Hepatic stellate cell (primary cell): ENCODE measurements at places on chromosomes 13 and 19.

GRCh38 chr19:674282-675151, 1.7 kb upstream of the FSTL3 start:
- DNase-seq, result no peak

- no peak for DNase-seq
Measured at GRCh38 chr13:21777166-21777565, 106.3 kb downstream of the FGF9 start.

DNA sequence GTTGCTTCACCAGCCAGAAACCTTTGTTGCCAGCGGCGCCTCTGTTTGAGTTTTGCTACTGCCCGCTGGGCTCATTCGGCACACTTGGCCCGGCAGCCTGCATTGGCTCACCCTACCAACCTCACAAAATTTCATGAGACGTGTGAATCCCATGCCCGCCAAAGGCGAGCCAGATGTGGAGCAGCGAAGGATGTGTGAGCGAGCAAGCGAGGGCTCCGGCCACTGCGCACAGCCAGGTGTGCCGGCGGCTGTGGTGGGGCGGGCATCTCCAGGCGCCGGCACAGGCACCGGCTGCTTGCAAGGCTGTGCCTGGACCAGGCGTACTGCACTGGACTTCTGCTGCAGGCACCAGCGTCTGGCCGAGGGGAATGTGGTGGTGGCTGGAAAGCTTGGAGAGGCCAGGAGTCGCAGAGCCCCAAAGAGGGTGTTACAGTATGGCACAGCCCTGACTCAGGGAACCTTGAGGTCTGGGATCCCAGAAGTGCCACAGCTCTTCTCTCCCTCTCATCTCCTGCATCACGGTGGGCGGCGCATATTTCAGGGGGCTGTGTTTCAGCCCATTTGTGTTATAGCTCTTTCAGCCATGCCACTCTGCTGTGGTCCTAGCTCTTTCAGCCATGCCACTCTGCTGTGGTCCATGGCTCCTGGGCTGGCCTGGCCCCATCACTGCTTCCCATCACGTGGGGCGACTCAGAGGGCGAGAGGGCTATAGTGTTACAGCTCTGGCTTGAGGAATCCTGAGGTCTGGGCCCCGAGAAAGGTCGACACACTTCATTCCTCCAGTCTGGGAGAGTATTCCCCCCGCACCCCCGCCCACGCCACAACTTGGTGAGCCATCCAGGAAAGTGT, 592.0 kb upstream of the SLITRK5 start:
- DNase-seq, result no peak

- no peak for DNase-seq
Measured at GRCh38 chr13:106210324-106210723, 325.1 kb downstream of the EFNB2 start.

DNA sequence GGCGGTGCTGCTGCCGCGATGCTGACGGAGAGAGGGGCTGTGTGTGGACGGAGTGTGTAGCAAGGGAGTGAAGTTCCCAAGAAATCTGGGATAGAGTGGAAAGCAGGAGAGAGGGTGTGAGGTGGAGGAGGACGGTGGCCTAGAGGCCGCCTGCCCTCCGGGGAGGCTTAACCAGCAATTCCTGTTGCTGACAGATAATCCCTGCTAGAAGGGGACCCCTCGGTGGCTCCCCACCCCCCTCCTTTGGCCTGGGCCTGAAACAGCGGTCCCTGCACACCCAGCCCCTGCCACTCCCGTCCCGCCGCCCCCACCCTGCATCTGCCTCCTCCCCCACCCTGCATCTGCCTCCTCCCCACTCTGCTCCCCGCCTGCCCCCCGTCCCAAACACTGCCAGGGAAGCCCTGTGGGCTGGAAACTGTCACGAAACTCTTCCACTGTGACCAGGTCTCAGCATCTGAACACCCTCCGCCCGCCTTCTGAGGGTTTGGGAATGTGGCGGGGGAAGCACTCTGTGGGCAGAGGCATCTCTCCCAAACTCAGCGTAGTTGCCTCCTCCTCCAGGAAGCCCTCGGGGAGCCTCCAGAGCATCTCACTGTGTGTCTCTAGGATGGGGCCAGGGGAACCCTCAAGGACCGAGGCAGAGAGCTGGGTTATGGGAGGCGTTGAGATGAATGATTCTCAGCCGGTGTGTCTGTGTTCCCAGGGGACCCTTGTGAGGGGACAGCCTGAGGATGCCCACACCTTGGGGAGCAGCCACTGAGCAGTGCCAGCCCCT, 17.1 kb upstream of the MATK start:
- no peak for DNase-seq

DNA sequence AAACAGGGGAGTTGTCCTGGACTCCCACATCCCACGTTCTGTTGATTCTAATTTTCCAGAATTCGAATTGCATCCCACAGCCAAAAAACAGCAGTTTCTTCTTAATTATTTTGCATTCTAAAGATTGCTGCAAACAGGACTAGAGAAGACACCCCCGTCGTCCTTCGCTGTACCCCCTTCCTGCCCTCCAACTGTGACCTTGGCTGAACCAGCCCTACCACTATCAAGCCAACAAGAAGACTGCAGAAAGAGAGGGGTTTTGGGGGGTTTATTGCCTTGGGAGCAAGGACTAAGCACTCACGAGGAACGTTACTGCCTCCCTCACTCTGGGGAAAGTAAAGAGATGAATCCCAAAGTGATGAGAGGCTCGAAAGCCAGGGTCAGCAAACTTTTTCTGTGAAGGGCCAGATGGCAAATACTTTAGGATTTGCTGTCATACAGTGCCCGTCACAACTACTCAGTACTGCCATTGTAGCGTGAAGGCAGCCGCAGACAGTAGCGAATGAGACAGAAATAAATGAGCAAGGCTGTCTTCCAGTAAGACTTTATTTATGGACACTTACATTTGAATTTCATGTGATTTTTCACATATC, 32.5 kb upstream of the KATNAL1 start:
- no peak for DNase-seq

GRCh38 chr19:28313633-28314032, 899.3 kb downstream of the UQCRFS1 start:
- DNase-seq, result peak; percentile 83

DNA sequence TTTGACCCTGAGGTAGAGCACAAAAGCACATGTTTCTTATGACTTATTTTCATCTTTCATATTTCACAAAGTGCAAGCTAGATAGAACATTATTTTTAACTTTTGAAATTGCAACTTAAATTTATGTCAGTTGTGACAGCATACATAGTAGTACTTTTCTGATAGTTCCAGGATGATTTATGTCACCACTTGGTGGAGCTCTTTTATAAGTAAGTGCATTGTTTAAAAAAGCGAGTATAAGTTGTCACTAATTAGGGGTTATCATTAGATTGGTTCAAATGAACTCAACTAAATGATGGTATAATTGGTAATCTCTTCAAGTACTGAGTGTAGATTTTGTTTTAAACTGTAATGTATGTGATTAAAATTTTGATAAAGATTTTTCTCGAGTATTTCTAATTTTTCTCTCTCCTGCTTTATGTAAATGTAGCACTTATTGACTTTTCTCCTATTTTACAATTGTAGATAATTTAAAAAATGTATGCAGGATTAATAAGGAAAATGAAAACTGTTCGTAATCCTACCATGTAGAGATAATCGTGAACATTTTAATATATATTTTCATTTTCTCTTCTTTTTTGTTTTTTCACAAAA, 31.1 kb downstream of the RB1 start:
- no peak for DNase-seq

GRCh38 chr13:62525652-62526051, 1110.0 kb upstream of the PCDH20 start:
- no peak for DNase-seq

GRCh38 chr19:15866636-15867035, 31.2 kb downstream of the CYP4F2 start:
- no peak for DNase-seq

GRCh38 chr13:35387682-35388250, 88.7 kb downstream of the MAB21L1 start:
- no peak for DNase-seq

DNA sequence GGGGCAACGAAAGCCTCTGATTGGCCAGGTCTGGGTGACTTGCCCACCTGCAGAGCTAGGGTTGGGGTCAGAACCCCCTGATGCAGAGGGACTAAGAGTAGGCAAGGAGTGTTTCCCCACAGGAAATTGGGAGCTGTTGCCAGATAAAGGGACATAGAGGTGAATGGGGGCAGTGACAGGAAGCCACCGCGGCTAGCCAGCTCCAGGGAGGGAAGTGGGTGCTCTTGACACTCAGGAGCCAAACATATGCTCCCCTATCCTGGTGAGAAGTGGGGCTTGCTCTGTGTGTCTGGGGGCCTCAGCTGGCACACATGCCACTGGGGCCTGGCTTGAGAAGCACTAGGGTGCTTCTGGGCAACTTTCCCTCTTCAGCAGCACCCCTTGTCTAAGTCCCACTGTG, 26.0 kb downstream of the WDR88 start:
- DNase-seq, result no peak

DNA sequence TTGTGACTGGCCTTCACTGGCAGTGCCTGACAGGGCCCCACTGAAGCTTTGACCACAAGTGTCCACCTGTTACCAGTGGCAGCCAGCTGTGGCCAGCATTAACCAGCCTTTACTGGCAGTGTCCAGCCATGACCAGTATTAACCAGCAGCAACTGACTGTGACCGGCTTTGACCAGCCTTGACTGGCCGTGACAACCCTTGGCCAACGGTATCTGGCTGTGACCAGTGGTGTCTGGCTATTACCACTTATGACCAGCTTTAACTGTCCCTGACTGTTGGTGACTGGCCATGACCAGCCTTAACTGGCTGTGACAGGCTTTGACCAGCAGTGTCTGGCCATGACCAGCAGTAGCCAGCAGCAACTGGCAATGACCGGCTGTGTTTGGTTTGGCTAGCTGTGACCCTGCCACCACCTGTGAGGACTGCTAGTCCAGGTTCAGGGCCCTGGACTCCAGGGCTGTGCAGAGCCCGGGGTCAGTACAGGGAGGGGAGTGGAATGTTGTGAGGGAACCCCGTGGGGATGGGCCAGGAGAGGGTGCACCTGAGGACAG, 32.2 kb downstream of the CKM start:
- DNase-seq, result no peak

- peak; percentile 25 for DNase-seq
Measured at GRCh38 chr13:80037505-80037888, 303.4 kb downstream of the SPRY2 start.

GRCh38 chr19:5073153-5073844, 104.4 kb downstream of the KDM4B start:
- no peak for DNase-seq

GRCh38 chr19:39057615-39058014, 25.3 kb upstream of the FBXO27 start:
- no peak for DNase-seq

DNA sequence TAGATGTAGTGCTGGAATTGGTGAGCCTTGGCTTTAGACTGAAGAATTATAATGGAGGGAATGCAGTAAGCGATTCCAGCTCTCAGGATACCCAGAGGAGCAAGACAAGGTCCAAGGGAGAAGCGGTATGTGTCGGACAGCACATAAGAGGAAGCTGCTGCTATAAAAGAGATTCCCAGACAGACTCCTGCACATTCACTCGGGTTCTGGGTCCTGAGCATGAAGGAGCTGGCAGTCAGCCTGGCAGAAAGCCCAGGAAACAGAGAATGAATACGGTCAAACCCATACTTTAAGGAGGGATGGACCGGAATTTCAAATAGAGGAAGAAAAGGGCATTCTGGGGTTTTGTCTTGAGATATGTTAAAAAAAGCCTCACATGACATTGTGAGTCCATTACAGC, 308.3 kb downstream of the DNAJC15 start:
- DNase-seq, result no peak

GRCh38 chr19:38726761-38727301, 17.4 kb downstream of the CAPN12 start:
- no peak for DNase-seq

DNA sequence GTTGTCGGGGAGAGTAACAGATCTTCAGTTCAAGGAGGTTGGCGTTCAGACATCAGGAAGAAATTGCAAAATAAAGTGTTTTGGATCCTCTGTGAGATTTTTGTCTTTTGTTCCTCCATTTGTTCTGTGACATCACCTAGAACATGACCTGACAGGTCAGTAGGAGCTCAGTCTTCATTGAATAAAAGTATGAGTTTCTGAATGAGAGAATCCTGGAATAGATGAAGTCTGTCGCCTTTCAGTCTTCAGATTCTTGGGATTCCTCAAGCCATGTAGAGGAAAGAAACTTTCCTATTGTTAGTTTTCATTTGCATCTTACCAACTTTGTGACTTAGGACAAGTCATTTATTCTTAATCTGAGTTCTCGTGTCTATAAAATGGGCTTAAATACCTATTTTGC, 14.4 kb downstream of the ARHGAP35 start:
- no peak for DNase-seq

- DNase-seq, result no peak
Measured at GRCh38 chr13:69213396-69213795, 894.2 kb upstream of the ATXN8OS start.

GRCh38 chr13:22801402-22802003, 379.3 kb upstream of the SGCG start:
- no peak for DNase-seq

DNA sequence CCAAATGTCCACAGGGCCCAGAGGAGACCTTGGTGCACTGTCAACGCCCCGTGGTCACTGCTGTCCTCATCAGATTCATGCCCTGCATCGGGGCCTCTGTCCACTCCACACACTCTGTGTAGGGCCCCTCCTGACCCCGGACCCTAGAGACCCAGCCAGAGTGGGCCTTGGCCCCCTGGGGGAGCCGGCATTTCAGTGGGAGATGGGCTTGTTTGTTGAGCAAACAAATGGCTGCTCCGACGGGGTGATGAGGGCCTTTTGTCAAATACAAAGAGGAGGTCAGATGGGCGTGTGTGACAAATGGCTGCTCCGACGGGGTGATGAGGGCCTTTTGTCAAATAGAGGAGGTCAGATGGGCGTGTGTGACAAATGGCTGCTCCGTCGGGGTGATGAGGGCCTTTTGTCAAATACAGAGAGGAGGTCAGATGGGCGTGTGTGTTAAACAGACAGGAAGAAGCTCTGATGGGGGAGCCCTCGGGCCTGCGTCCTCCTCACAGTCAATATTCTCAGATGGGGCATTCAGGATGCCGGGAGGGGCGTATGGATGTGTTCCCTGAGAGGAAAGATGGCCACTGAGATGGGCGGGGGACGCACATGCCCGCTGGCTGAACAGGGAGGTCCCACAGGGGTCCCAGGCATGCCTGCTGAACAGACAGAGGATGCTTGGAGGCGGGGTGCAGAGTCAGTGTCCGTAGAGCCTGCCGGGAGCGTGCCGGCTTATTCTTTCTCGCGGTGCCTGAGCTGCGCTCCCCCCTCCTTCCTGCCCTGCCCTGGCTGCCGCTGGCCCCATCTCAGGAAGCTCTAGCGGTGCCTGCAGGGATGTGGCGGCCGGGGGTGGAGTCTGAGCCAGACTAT, 36.3 kb downstream of the SMIM24 start:
- no peak for DNase-seq

- DNase-seq, result no peak
Measured at GRCh38 chr19:19384486-19384885, 21.0 kb upstream of the GATAD2A start.

DNA sequence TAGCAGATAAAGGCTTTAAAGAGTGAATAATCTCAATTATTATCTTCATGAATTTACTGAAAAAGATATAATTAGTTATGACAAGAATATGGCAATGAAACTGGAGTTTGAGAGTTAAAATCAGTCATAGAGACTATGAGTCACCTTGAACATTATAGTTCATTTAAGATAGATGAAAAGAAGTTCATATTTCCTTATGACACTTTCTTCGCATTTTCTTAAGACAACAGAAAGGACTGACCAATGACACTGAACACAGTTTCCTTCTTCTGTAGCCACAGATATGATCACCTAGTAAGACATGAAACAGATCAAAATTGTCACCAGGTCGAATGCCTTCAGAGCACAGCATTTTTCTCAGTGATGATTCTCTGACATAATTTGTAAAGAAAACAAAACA, 202.1 kb downstream of the KLF12 start:
- DNase-seq, result no peak
